ENCODE measurements at places on chromosomes 11 and 22.

DNA sequence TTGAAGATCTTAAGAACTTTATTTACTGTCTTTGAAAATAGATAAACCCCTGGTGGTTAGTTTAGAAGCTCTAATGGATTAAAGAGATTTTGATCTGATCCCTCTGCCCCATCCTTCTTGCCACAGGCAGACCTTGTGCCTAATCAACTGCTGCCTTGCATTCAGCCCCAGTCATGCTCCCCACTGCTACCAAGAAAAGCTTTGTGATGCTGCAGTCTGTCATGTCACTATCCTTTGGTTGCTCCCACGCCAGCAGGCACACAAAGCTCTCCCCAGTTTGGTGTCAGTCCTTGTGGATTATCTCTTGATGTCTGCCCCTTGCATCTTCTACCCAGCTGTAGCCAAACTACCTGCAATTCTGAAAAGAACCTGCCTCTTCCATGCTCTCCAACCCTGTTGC, 112.2 kb downstream of the MTNR1B start:
- no peak for DNase-seq

GRCh38 chr11:79182794-79183193, 258.0 kb downstream of the TENM4 start:
- no peak for DNase-seq

- DNase-seq, result no peak
These were observed 196.1 kb upstream of the B3GAT1 start for GRCh38 chr11:134607963-134608750.

DNA sequence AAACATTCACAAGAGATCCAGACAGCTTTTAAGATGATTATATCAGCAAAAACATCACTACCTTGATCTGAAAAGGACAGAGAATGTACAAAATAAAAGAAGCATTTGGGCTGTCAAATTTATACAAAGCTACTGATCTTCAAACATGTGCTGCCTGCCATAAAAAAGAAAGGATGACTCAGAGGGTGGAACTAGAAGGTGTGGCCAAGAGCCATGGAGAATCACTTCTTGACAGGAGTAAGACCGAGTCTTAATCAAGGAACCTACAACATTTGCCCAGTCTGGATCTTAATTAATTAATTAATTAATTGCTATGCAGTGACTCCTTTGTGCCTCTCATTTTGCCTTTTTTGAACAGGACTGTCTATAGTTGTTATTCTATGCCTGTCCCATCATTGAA, 33.2 kb downstream of the C11orf96 start:
- no peak for DNase-seq

DNA sequence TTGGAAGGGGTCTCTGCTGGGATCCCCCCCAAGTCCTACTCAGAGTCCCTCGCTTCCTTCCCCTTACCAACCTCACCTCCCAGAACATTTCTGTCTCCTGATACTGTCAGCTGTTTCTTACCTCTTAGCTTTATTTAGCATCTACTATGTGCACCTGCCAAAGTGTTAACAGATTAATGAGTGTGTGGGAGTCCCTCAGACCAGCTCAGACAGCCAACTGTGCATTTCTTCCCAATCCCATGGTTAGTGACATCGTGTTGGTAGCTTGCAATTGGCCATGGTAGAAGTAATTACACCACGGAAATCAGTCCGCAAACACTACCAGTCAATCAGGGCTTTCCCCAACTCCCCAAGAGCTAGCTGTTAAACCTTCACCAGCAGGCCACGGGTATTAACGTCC, 150.6 kb downstream of the DSCAML1 start:
- no peak for DNase-seq

DNA sequence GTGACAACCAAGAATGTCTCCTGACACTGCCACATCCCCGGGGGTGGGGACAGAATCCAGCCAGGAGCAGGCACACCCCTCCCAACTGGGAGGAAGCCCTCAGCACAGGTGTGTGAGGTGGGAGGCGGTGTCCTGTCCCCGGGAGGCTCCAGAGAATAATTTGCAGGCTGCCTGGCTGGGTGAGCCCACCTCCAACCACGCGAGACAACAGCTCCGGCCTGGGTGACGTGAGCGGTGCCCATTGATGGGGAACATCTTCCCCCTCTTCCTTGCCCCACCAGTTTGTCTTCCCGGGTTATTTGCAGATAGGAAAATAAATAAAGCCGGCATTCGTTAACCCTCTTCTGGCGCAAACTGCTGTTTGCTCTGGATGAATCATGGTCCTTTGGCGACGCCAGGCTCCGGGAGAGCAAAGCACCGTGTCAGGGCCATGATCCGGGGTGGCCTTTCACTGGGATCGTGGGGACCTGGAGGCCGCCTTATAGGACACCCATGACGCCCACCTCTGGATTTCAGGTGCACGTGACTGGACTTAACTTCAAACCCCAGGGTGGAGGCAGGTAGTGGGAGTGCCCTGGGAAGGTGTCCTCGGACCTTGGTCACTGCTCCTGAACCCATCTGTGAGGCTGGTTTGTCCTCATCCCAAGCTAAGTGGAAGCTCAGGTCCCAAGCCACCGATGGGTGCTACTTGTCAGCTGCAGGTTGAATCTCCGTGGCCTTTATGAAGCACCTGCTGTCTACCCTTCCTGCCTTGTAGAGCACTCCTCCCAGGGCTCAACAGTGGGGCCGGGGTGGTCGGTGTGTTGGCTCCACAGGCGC, 13.9 kb downstream of the CCND1 start:
- no peak for DNase-seq

DNA sequence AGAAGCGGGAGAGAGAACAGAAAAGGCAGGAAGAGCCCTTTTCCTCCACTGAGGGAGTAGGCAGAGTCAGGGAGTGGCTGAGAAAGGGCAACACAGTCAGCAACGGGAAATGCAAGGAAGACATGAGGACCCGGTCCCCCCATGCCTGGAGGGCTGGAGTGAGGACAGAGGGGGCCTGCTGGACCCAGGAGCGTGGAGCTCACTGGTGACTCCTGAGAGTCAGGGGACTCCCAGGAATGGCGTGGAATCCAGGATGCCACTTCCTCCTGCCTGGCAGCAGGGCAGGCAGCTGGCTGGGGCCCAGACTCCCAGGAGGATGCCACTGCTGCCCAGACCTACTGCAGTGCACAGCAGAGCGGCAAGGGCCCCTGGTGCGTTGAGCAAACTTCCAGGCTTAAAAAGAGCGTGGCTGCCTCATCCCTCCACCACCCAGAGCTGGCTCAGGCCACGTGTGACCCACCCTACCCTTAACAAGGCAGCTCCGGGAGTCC, 11.3 kb downstream of the C11orf21 start:
- DNase-seq, result peak; percentile 1

GRCh38 chr22:42372976-42373375, 59.2 kb downstream of the NFAM1 start:
- DNase-seq, result no peak

- DNase-seq, result no peak
These were observed 337.4 kb downstream of the CADM1 start for GRCh38 chr11:115166820-115167219.

- DNase-seq, result no peak
These were observed 313.4 kb downstream of the BUD13 start for GRCh38 chr11:116459185-116460045.

DNA sequence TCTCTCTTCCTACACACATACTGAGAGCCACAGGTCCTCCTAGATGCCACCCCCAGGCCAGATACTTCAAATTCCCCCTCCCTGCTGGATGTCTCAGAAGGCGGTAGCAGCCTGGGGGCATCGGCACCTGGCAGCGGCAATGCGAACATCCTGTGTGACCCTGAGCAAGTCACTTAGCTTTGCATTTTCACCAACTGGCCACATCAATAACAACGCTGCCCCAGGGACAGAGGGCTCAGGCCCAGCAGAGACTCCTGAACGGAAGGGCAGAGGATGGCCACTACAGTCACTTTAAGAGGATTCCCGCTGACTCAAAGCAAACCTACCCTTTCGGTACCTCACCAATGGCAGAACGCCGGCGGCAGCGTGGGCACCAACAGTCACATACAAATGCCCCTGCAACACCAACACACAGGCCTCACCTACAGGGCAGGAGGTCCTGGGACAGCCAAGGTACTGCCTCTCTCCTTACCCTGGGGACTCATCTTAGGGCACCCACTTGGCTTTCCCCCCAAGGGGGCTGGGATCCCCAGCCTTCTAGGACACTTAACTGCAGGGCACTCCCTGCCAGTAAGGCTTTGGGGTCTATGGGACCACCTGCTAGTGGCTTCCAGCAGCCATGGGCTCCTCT, 1.6 kb downstream of the LMO1 start:
- DNase-seq, result no peak

DNA sequence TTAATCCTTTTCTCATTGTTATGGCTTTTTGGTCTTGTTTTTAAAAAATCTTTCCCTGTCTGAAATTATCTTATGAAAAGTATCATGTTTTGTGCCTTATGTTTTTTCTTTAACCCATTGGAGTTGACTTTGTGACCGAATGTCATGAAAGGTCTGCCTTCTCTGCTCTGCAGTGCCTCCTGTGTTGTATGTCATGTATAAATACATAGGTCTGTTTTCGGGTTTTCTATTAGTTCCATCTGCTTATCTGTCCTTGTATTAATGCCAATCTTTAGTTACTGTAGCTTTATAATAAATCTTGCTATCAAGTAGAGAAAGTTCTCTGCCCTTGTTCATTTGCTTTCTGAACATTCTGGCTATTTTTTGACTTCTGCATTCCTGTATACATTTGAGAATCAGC, 73.0 kb downstream of the ZBTB44 start:
- DNase-seq, result no peak

DNA sequence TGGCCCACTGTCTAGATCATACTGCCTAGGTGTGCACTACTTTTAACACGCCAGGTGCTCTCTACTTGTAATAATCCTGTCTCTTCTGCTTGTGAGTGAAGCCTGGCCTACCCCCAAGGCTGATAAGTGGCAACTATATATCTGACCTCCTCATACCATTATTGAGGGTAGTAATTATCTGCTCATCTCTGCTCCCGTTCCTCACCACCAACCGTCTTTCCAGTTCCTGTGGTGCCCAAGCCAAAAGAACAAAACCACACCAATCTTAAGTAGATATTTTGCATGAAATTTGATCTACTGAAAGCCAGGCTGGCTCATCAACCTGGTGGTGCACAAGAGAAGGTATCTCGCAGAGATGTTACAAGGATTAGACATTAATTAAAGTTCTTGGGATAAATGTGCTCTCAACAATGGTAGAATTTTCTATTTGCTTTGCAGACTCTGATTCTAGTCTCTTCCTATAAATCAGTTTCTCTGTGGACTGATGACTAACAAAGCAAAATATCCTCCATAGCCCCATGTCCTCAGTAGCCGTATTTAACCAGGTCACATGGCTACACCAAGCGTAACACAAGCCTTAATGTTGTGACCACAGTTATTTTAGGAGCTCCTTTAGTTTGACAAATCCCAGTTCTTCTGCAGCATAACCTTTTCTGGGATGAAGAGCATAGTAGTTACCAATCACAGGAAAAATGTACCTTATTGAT, 267.2 kb downstream of the NTM start:
- no peak for DNase-seq

DNA sequence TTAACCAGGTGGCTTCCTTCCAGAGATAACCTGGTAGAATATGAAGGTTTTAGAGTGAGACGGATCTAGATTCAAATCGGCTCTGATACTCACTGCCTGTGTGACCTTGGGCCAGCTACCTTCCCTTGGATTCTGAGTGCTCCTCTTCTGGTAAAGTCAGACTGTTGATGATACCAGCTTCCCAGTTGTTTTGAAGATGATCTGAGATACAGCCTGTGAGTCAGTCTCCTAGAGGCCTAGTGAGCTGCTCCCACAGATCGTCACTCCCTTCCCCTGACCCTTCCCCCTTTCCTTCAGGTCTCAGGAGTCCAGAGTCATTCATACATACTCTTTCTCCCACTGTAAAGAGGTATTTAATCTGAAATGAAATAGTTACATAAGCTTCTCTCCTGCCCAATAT, 207.8 kb downstream of the GRIK4 start:
- DNase-seq, result no peak

DNA sequence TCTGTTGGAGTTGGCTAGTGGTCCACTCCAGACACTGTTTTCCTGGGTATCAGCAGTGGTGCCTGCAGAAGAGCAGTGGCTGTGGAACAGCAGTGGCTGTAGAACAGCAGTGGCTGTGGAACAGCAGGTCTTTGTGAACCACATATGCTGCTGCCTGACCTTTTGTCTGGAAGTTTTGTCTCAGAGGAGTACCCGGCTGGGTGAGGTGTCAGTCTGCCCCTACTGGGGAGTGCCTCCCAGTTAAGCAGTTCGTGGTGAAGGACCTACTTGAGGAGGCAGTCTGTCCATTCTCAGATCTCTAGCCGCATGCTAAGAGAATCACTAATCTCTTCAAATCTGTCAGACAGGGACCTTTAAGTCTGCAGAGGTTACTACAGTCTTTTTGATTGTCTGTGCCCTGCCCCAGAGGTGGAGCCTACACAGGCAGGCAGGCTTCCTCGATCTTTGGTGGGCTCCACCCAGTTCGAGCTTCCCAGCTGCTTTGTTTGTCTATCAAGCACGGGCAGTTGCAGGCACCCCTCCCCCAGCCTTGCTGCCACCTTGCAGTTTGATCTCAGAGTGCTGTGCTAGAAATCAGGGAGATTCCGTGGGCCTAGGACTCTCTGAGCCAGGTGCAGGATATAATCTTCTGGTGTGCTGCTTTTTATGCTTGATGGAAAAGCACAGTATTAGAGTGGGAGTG, 89.1 kb upstream of the TRIM48 start:
- DNase-seq, result no peak

GRCh38 chr11:20421946-20422345, 34.4 kb downstream of the PRMT3 start:
- DNase-seq, result no peak

Measured in activated CD4-positive, alpha-beta memory T cell treated with anti-CD3 and anti-CD28 coated beads for 36 hours (primary cell).